ENCODE measurements at places on chromosomes 7 and 10. TPM values are rescaled to one million over a fixed set of nuclear protein-coding genes. Genes with fewer than 3 reads are reported as not detected.
A peak's percentile ranks its signal among the peaks of the same experiment; 100 is the strongest.

UNC5B gene
- polyA plus RNA-seq, result not detected

- DNase-seq, result no peak
Observed at GRCh38 chr10:73931767-73932619, 21.1 kb downstream of the PLAU start.

MLLT10 gene
- 5.8 TPM for polyA plus RNA-seq

PLPP4 gene
- polyA plus RNA-seq, result not detected

IGF2BP3 gene
- not detected for polyA plus RNA-seq

GRCh38 chr7:13421776-13422175 is 567.7 kb downstream of the ETV1 start:
- DNase-seq, result no peak

- no peak for DNase-seq
Observed at GRCh38 chr7:121605317-121605680, 209.2 kb upstream of the FAM3C start.

GDI2 gene
- 246 TPM for polyA plus RNA-seq

DNA sequence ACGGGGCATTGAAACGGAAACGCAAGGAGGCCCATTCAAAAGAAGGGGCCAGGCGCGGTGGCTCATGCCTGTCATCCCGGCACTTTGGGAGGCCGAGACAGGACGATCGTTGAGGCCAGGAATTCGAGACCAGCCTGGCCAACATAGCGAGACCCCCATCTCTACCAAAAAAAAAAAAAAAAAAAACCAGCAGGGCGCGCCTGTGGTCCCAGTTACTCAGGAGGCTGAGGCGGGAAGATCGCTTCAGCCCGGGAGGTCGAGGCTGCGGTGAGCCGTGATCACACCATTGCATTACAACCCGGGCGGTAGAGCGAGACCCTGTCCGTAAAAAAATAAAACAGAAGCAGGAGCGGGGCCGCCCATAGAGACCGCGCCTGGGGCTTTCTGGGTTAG is 396 bp downstream of the PSMG3 start:
- DNase-seq, result no peak

DNA sequence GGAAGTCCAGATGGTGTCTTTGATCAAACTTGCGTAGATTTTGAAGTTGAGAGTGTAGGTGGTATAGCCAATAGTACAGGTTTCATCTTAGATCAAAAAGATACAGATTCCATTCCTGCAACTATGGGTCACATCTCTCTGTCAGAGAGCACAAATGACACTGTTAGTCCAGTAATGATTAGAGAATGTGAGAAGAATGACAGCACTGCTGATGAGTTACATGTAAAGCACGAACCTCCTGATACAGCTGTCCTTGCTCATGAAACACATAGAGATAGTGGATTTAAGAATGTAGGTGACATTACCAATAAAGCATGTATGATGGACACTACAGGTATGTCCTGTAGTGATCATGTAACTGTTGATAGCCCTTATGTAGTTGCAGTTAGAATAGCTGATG is 59.1 kb downstream of the LOXL4 start:
- DNase-seq, result no peak

VAX1 gene
- not detected for polyA plus RNA-seq

- DNase-seq, result no peak
Observed at GRCh38 chr7:157527686-157528085, 190.9 kb downstream of the DNAJB6 start.

MKI67 gene
- 0.39 TPM for polyA plus RNA-seq

DNA sequence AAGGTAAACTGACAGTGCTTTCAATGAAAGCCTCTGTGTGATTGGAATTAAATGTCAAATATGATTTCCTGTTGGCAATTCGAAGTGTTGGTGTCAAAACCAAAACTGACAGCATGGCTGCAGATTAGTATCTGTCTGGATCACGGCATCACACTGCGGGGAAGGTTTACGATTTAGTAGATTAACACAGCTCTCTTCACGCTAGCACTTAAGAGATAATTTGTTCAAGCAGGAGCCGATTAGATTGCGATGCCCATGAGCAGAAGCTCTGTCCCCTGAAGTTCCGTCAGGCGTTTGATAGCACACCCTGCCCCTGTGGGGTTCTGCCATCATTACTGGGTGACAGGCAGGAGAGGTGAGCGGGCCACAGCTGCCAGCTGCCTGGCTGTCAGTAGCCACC is 279.5 kb upstream of the AUTS2 start:
- DNase-seq, result no peak

- DNase-seq, result no peak
Observed at GRCh38 chr10:13515467-13515866, 13.3 kb downstream of the BEND7 start.

LIPM gene
- not detected for polyA plus RNA-seq

DNA sequence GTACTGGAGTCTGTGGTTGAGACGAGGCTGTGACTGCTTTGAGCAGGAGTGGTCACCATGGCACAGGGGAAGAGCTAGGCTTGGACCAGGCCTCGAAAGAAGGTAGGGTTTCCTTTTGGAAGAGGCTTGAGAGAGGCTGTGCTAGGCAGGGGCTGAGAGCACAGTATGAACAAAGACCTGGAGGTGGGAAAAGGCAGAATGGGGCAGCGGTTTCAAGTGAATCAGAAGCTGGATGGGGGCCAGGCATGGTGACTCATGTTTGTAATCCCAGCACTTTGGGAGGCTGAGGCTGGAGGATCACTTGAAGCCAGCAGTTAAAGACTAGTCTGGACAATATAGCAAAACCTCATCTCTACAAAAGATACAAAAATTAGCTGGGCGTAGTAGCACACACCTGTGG is 65.9 kb downstream of the CLIP2 start:
- no peak for DNase-seq

- DNase-seq, result peak; percentile 14
Observed at GRCh38 chr10:23293145-23293724, 51.4 kb downstream of the C10orf67 start.

- DNase-seq, result peak; percentile 79
Observed at GRCh38 chr7:93147363-93147762, 822 bp downstream of the SAMD9L start.

STAG3 gene
- polyA plus RNA-seq, result 4.0 TPM

DNA sequence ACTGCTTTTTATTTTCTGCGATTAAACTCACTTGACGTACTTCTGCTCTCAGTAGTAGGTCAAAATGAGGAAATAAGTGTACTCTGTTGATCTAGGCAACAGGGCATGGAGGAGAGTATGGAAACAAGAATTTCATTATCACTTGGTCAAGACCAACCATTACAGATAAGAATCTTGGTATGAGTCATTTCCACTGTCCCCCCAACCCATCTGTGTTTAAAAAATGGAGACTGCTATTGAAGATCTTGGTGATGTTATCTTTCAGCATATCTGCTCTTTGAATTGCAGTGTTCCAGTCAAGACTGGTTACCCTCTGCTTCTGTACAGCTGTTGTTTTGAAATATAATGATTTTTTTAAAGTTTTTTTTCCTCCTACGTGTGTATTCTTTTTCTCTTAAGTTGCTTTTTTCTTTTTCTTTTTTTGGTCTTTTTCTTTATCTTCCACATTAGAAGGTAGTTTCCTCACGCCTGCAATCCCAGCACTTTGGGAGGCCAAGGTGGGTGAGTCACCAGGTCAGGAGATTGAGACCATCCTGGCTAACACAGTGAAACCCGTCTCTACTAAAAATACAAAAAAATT is 11.7 kb downstream of the STAM start:
- DNase-seq, result peak; percentile 77

DNA sequence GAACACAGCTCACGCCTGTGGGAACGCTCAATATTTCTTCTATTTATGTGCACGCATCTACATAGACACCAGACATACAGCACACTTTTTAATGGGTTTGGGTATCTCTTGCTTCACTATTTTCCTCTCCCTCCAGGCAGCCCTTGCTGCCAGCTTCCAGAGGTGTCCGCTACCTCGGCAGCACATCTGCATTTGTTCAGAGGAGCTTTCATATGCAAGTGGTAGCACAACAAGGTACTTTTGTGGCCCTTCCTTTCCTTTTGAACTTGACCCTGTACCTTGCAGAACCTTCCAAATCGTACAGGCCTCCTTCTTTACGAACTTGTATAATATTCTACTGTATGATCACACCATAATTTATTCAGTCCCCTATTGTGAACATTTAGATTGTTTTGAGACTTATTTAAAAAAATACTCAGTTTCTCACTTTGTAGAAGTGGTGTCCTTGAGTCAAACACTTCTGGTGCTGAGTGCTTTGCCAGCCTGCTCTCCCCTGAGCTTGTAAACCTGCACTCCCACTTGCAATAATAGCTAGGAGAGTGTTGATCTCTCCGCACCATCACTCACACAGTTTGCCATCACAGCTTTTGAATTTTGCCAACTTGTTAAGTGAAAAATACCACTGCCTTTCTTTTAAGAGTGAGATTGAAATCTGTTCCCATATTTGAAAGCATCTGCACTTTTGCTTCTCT is 106.0 kb upstream of the ZNF32 start:
- DNase-seq, result no peak

- DNase-seq, result no peak
Observed at GRCh38 chr7:111677848-111678247, 115.6 kb upstream of the IMMP2L start.

- DNase-seq, result no peak
Observed at GRCh38 chr7:87474533-87475358, 734 bp downstream of the ABCB4 start.

GRCh38 chr7:134792968-134793367 is 13.5 kb downstream of the CALD1 start:
- DNase-seq, result no peak

GRCh38 chr7:100840470-100841100 is 11.9 kb upstream of the SLC12A9 start:
- DNase-seq, result no peak

HOXA2 gene
- polyA plus RNA-seq, result not detected

LIPK gene
- not detected for polyA plus RNA-seq

GRCh38 chr7:34208878-34209621 is 303.7 kb downstream of the BMPER start:
- no peak for DNase-seq

HNRNPA2B1 gene
- polyA plus RNA-seq, result 532 TPM

DNA sequence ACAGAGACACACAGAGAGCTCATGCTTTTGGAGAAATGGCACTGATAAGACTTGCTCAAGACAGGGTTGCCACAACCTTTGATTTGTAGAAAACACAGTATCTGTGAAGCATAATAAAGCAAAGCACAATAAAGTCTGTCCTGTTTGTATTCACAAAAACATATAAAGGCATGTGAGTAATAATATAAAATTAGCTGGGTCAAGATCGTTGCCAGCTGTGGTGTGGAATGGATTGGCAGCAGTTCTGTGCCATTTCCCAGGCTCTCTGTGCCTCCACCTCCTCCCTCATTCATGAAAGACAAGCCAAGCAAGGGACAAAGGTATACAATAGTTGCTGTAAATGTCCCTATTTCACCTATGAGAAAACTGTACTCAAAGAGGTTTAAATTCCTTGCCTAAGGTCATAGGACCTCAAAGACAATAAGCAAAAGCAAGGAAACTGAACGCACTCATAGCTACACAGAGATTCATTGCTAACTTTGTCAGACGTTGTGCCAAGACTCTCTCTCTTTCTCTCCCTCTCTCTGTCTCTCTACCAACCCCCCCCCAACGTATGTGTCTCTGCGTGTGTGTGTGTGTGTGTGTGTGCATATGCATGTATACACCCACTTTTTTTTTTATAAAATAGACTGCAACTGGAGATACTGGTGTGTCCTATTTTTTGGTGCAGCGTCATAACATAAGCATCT is 31.8 kb downstream of the CHST3 start:
- DNase-seq, result no peak

GRCh38 chr7:130151591-130152492 is 53.4 kb downstream of the TMEM209 start:
- peak; percentile 33 for DNase-seq

ABCB4 gene
- not detected for polyA plus RNA-seq

DNA sequence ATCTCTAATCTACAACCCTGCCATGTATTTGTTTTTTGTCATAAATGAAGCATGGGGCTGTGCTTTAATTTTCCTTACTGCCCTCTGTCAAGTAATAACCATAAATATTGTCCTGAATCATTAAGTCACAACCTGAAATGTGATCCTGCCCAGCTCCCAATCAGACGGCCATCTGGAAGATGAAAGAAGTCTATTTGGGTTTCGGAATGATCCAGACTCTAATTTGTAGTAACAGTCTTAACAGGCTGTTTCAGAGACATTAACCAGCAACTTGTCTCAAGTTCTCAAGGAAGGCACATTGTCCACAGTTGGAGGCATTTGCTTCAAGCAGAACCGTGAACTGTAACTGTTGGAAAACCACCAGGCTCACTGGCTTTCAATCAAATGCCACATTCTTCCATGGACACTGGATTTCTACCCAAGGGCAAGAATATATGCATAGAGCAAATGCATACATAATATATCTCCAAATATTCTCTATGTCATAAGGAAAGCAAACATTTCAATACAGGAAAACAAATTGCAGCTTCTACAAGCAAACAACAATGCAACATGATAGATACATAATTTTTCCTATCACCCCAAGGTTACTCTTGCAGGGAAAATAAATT is 405.2 kb upstream of the NPVF start:
- DNase-seq, result no peak

- no peak for DNase-seq
Observed at GRCh38 chr7:50856806-50857205, 74.1 kb upstream of the GRB10 start.

- DNase-seq, result peak; percentile 92
Observed at GRCh38 chr10:27242951-27243551, 2.5 kb upstream of the ACBD5 start.

DNA sequence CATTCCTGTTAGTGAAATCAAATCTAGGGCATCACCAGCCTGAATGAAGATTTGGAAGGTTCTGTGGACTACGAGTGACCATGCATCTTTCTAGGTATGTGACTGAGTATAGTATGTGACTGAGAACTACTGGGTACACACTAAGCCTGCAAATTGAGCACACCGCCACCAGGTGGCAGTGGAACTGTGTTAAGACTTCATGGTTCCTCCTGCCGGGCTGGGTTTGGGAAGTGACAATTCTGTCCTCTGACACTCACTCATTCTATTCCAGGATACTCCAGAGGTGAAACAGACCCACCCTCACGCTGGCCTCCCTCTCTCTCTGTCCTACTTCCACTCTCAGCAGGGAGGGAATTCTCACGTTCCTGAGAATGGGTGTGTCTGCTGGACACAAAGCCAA is 84.0 kb upstream of the TMEM248 start:
- DNase-seq, result no peak

CDK1 gene
- polyA plus RNA-seq, result 7.0 TPM

- DNase-seq, result no peak
Observed at GRCh38 chr7:44415047-44415446, 75.4 kb downstream of the NUDCD3 start.

DNA sequence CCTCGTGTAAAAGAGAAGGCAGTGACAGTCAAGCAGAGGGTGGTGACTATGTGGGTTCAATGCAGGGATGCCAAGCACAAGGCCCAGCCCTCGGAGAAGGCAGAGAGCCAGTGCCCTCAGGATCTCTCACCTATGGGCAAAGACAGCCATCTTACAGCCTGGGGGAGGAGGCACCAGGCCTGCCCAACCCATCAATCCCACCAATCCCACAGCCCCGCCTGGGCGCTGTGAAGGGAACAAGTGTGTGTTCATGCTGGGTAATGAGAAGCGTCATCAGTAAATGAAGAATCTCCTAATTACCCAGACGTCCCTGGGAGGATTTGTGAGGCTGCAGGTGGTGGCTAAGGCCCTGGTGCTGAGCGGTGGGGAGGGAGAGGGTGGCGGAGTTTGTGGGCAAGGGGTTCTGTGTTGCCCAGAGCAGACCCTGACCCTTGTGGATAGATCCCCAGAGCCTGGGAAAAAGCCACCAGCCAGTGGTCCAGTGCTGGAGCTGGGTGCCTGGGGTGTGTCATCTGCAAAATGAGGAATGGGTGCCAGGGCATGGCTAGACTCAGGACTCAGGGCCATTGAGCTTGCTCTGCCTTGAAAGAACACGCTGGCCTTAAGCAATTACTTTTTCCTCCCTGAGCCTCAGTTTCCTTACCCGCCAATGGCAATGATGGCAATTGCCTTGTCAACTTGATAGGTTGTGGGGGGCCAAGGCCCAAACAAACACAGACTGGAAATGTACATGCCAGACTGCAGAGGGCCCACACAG is 128.1 kb upstream of the UNC5B start:
- DNase-seq, result no peak
